Tongue (tissue), 3 donors: ENCODE measurements at places on chromosomes 3 and 15. TPM values are rescaled to one million over a fixed set of nuclear protein-coding genes. Genes with fewer than 3 reads are reported as not detected.

The SMCO1 gene
- 19.6 TPM for total RNA-seq

The PTH1R gene
- total RNA-seq = 6.5 TPM

The P4HTM gene
- 37.1 TPM for total RNA-seq

The PRR20G gene
- not detected for total RNA-seq

The GPR160 gene
- 1.3 TPM for total RNA-seq

The NEK10 gene
- total RNA-seq = 40.5 TPM

The ARPP19 gene
- total RNA-seq = 136 TPM

The GOLGA8M gene
- 0.10 TPM for total RNA-seq

The MB21D2 gene
- 12.7 TPM for total RNA-seq

The CTSH gene
- 43.0 TPM for total RNA-seq

The SLC25A38 gene
- total RNA-seq = 15.6 TPM

The SPINT1 gene
- 49.2 TPM for total RNA-seq

The FRMD4B gene
- 44.4 TPM for total RNA-seq

The ABHD17C gene
- 7.9 TPM for total RNA-seq

The SLC28A2 gene
- total RNA-seq = 0.10 TPM

The GP5 gene
- total RNA-seq = 0.21 TPM

The COL6A6 gene
- total RNA-seq = 61.2 TPM

The STAC gene
- 32.6 TPM for total RNA-seq

The CACNA2D2 gene
- total RNA-seq = 4.3 TPM

The OXTR gene
- total RNA-seq = 0.62 TPM

The A4GNT gene
- not detected for total RNA-seq

The SHISA5 gene
- 43.8 TPM for total RNA-seq
